Erythroblast (primary cell): ENCODE measurements at places on chromosomes 5 and 9.

DNA sequence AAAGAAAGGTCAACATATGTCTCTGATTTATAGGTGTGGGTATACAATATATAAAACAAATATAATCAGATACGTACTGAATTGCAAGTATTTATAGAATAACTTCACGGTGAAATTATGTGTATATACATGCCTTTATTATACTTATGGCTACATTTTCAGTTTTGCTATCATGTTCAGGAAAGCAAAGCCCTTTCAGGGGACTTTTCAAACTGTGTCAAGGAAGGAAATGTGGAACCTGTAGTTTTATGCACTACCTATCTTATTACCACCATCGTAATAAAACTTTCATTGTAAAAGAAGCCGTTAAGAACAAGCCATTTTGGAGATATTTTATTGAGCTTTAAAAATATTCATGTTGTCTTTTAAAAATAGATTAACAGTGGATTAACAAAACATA, 257.2 kb downstream of the PJA2 start:
- DNase-seq, result no peak

DNA sequence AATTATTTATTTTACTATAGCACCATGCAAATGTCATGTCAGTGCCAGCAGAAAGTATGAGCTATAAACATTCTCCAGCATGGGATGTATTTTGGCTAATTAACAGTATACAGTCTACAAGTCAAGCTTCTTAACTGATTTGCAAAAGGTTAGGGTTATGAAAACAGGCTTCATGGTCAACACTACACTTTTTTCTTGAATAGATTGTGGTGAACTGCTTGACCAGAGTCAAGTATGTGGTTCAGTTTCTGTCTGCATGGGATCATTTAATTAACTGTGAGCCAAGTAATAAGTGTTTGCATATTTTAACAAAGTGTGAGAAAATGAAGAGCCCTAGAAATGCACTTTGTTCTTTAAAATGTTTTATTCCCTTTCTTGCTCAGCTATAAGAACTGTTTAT, 14.5 kb upstream of the GNAQ start:
- no peak for DNase-seq

GRCh38 chr5:10288592-10289219, 19.0 kb downstream of the CMBL start:
- DNase-seq, result no peak

DNA sequence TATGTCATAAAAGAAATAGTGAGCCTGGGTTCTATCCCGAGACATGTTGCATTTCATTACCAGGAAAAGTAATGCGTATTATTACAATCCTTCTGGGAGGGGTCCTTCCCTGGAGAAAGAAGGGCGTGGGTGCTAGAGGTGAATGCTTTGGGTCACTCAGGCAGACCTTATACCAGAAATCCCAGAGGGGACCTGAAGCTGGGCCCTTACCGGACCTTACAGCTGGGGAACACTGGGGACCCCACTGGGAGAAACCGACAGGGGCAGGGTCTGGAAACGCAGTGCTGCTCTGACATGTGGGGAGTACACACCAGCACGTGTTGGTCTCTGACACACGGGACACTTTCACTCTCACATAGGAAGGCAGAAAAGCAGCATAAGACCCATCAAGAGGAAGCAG, 71.3 kb downstream of the LMNB1 start:
- no peak for DNase-seq

- DNase-seq, result peak; percentile 89
These were observed 272.7 kb upstream of the PANK3 start for GRCh38 chr5:168851902-168852321.

GRCh38 chr5:147734894-147735293, 47.6 kb downstream of the JAKMIP2 start:
- DNase-seq, result no peak

- no peak for DNase-seq
These were observed 9.2 kb downstream of the INSYN2B start for GRCh38 chr5:169970911-169971765.

DNA sequence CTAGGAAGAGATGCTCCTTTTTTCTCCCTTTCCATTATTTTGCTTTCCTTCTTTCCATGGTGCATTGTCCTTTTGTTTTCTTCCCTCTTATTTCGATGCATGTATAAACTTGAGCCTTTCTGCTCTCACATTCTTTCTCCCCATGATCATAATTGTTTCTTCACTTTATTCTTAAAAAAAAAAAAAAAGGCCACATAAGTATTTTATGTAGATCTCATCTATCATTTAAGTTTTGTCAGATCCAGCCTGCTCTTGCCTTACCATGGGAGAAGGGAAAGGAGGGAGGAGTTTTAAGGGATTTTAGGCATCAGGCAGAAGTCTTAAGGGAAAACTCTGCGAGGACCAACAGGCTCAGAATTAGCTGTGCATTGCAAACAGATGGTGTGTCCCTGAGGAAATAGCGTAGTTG, 11.1 kb downstream of the TGFBR1 start:
- no peak for DNase-seq

- DNase-seq, result no peak
These were observed 135.4 kb downstream of the GABRB2 start for GRCh38 chr5:161411156-161411555.

DNA sequence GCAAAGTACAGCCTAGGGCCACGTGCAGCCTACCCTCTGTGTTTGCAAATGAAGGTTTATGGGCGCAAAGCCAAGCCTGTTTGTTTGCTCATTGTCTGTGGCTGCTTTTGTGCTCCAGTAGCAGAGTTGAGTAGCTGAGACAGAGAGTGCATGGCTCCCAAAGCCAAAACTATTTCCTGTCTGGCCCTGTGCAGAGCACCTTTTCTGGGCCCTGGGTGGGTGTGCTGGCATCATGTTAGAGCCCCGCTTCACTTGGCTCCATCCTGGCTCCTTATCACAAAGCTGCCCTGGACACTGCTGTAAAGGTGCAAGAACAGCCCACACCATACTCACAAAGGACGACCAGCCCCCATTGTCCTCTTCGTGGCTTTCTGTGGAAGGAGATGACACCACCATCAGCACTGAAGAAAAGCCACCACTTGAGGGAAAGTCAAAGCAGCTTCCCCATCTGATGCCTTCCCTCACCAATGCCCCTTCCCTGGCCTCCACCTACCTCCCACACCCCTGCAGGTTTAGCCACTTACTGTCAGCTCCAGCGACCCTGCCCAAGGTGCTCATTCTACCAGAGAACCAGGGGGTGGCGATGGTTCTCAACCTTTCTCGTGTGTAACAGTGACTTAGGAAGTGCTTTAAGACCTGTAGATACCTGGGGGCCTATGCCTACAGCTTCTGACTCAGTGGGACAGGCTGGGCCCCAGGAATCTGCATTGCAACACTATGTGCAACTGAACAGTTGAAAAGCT, 23.4 kb downstream of the LCP2 start:
- peak; percentile 77 for DNase-seq

DNA sequence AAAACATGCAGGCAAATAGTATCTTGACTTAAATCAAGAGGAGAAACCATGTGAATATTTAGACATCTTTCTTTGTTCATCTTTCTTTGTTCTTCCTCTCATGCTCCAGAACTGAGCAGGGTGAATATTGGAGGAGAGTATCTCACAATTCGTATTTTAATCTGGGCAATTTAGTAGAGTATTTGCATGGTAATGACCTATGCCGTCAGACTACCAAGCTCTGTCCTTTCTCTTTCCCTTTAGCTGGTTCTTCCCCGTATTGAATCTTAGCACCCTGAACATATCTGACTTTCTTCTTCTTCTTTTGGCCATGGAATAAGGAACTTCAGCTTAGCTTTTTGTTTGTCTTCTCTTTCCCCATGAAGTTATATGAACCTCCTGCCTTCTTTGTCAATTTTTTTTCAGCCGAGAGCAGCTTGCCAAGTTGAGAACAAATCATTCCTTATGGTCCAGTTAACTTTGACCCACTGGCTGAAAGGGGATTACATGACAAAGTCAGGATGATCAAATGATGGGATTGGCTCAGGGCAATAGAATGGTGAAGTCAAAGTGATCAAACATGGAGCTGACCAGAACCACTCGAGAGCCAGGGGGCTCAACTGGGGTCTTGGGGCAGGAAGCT, 95.8 kb downstream of the DAPK1 start:
- no peak for DNase-seq

DNA sequence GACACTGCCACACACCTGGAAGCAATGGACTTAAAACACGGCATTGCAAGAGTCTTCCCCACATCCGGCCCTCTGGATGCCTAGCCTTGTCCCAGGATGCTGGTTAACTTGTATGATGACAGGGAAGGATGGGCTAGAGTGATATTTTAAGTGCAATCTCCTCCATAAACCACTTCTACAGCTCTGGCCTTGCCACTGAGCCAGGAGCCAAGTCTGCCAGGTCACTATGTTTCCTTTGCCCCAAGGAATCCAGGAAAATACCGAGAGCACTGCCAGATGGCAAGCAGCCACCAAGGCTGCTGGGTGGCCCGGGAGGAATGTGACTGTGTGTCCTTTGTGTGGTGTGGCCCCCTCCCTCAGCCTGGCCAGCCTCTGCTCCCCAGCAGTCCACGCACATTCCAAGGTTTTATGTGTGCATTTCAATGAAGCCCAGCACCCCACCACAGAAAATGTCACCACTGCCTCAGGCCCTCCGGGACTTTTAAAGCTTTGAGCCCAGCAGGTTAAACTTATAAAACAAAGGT, 106.0 kb downstream of the FRMD3 start:
- DNase-seq, result no peak

GRCh38 chr9:134896834-134897583, 16.4 kb downstream of the FCN2 start:
- no peak for DNase-seq

- DNase-seq, result peak; percentile 79
These were observed 37.4 kb downstream of the PIK3R1 start for GRCh38 chr5:68252673-68253623.
